ENCODE measurements at places on chromosomes 6 and 20.

GRCh38 chr6:26016963-26017631 is 54.5 kb downstream of the TRIM38 start:
- DNase-seq: no peak

DNA sequence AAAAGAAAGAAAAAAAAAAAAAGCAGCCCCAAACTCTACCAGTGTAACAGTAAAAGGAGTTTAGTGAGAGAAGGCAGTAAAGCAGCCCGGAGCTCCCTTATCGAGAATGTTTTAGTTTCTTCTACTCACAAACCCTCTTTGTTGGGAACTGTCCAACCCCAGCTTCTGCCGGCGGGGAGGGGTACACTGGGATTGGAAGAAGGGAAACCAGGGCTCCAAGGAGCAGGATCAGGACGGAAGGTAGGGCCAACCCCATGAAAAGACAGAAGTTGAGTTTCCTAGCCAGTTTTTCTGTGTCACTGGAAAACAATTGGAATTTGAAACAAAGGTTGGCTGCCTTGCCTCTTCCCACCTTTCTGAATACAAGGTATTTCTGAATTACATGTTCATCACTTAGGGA is 66.0 kb downstream of the KIZ start:
- DNase-seq: no peak

DNA sequence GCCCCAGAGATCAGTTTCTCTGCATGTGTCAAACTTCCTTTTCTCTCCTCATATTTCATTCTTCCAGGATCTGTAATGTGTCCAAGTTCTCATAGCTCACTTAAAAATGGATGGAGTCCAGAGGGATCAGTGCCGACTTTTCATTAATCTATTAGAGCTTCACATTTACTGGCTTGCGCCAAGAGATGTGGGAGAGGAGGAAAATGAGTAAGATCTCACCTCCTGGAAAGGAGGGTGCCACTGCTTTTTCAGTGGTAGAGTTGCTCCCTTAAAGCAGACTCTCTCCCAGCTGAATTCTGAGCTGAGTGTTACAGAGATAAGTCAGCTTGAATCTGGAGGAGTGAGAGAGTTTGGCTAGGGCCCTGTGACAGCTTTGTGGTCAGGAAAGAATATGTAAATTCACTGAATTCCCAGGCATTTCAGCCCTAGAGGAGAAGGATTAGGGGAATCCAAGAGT is 175.9 kb downstream of the SOX4 start:
- no peak for DNase-seq

DNA sequence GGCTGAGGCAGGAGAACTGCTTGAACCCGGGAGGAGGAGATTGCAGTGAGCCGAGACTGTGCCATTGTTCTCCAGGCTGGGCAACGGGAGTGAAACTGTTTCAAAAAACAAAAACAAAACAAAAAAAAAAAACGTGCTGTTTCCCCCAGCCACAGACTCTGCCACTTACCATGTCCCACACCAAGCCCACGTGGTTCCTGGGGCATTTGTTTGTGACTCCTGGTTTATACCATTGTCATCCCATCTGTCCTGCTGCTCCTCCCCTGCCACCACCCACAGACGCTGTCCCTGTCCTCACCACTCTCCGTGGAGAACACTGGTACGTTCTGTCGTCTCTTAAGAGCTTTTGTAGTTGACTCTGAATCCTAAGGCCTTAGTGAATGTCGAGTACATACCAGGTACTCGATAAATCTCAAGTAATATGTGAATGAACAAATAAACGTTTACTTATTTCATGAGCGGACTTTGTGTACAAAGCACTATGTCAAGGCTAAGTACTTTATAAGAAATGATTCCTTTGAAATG is 48.0 kb upstream of the KIF13A start:
- DNase-seq: no peak

- no peak for DNase-seq
Measured at GRCh38 chr20:64064145-64064698, 1.2 kb downstream of the TCEA2 start.

Measured in NCI-H1694 treated with DMSO at 0.1 percent for 48 hours (cell line).